WTC11 (cell line): ENCODE measurements at places on chromosomes 16 and 17. TPM values are rescaled to one million over a fixed set of nuclear protein-coding genes. Genes with fewer than 3 reads are reported as not detected.

GRCh38 chr16:50944033-50944432 is 202.1 kb downstream of the CYLD start:
- H3K36me3 ChIP-seq, result no peaks in the 10 kb centered on the region
- no peak overlapping the region for H3K27ac ChIP-seq
- H3K27me3 ChIP-seq, result no peaks in the 10 kb centered on the region
- H3K4me1 ChIP-seq, result peaks cover 3% of the 10 kb centered on the region
- DNase-seq, result no peak

DNA sequence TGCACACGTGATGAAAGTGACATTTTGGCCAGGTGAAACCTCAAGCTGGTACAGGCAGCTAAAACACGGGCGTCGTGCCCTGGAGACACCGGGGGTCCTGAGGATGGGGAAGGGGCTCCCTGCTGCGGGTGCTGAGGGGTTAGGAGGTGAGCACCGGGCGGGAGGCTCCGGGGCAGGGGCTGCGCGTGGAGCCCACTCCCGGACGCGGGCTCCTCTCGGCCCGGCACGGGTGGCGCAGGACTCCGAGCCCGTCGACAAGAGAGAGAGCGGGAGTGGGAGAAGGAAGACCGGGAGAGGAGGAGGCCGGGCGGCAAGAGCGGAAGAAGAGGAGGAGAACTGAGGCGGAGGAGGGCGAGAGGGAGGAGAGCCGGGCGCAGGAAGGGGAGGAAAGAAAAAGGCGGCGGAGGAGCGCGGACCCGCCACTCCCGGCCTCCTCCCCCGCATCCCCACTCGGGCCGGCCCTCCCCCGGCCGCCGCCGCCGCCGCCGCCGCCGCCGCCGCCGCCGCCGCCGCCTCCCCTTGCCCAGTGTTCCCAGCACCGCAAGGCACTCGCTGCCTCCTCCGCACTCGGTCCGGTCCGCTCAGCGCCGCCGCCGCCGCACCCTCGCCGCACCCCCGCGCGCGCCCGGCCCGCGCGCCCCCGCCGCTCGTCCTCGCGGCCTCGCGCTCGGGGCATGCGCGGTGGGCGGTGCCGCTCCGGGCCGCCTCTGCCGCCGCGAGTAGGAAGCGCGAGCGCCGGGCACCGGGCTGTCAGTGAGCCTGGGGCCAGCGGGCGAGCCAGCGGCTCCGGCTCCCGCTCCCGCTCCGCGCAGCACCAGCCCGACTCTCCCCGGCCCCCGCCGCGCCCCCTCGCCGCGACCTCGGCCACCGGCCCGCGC is at the start of gene PRKCA:
PRKCA (plus strand) TSS at position 750 of the 878 bp plus-strand sequence.
- H3K27ac ChIP-seq, result peak within 1 kb of the TSS; percentile 81; the same call in 1 of the 2 replicates
- peaks cover 34% of the 10 kb centered on the region for H3K27me3 ChIP-seq
- H3K4me1 ChIP-seq, result peaks cover 43% of the 10 kb centered on the region
- peaks cover 5% of the 10 kb centered on the region for H3K36me3 ChIP-seq
- H3K4me3 ChIP-seq, result peak within 1 kb of the TSS; percentile 92

- no peak overlapping the region for H3K4me3 ChIP-seq
- peaks cover 4% of the 10 kb centered on the region; the same call in 1 of the 2 replicates for H3K36me3 ChIP-seq
- no peak for DNase-seq
- H3K4me1 ChIP-seq, result no peaks in the 10 kb centered on the region
- H3K27ac ChIP-seq, result no peak overlapping the region
Observed at GRCh38 chr16:17171250-17172143, 299.3 kb downstream of the XYLT1 start.

DNA sequence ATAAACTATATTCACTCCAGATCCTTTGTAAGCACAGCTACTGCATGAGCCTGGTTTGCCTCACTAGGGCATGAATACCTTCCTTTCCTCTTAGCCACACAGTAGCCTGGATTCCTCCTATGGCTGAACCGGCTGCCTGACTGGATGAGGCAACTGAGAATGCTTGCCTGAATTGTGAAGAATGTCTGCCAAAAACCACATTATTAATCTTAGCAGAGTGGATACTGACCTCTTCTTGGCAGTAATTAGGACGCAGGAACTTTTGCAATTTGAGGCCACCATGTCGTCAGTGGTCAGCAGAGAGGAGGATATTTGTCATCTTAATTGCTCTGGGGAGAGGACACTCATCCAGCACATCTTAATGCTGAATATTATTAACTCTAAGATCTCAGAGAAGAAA is 651.8 kb upstream of the GOT2 start:
- no peaks in the 10 kb centered on the region for H3K36me3 ChIP-seq
- peaks cover 26% of the 10 kb centered on the region for H3K4me1 ChIP-seq
- H3K27me3 ChIP-seq, result no peaks in the 10 kb centered on the region; the same call in 1 of the 2 replicates
- no peak for DNase-seq

- H3K4me1 ChIP-seq, result peaks cover 24% of the 10 kb centered on the region
- no peak overlapping the region for H3K27ac ChIP-seq
- no peak overlapping the region for H3K4me3 ChIP-seq
- DNase-seq, result no peak
Observed at GRCh38 chr17:32921017-32921416, 6.9 kb upstream of the TMEM98 start.

DNA sequence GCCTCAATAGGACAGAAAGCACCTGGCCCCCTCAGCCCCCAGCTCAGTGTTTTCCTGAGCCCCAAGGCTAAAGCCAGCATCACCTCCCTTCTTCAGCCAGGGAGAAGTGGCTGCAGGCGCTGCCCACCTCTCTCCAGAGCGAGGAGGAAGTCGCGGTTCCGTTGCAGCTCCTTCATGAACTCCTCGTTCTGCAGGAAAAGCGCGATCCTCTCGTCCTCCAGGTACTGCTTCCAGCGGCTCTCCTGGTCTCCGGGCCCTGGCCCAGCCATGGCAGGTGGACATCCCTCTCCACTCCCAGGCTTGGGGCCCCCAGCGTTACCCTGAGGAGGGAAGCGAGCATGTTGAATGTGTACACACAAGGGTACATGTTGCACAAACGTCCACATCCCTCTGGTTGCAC is 22.7 kb upstream of the MRPS23 start:
- no peak overlapping the region for H3K4me3 ChIP-seq
- DNase-seq, result no peak
- no peaks in the 10 kb centered on the region; the same call in 1 of the 2 replicates for H3K36me3 ChIP-seq
- H3K27me3 ChIP-seq, result peaks cover 6% of the 10 kb centered on the region; the same call in 1 of the 2 replicates

- no peak overlapping the region for H3K4me3 ChIP-seq
- no peak overlapping the region for H3K27ac ChIP-seq
- H3K36me3 ChIP-seq, result peaks cover 14% of the 10 kb centered on the region
- H3K27me3 ChIP-seq, result no peaks in the 10 kb centered on the region
- no peak for DNase-seq
Observed at GRCh38 chr17:79085921-79086551, 11.4 kb downstream of the ENGASE start.

The GP2 gene
- 6.0 to 8.3 TPM (median 6.6 TPM) in 3 replicates for total RNA-seq

The PPY gene
- total RNA-seq, result not detected in 3 replicates

The HCRT gene
- total RNA-seq, result not detected in 3 replicates

The KRT17 gene
- 0.53 to 1.5 TPM (median 0.92 TPM) in 3 replicates for total RNA-seq

The NGFR gene
- 11.3 to 12.4 TPM (median 12.1 TPM) in 3 replicates for total RNA-seq

The CDRT15L2 gene
- total RNA-seq, result not detected in 3 replicates

The NLRC5 gene
- 2.6 to 2.8 TPM (median 2.7 TPM) in 3 replicates for total RNA-seq
